SJSA1 (cell line): ENCODE measurements at places on chromosomes 13 and 19.
A peak's percentile ranks its signal among the peaks of the same experiment; 100 is the strongest.

- DNase-seq: no peak
Observed at GRCh38 chr19:27674701-27675100, 1538.2 kb downstream of the UQCRFS1 start.

DNA sequence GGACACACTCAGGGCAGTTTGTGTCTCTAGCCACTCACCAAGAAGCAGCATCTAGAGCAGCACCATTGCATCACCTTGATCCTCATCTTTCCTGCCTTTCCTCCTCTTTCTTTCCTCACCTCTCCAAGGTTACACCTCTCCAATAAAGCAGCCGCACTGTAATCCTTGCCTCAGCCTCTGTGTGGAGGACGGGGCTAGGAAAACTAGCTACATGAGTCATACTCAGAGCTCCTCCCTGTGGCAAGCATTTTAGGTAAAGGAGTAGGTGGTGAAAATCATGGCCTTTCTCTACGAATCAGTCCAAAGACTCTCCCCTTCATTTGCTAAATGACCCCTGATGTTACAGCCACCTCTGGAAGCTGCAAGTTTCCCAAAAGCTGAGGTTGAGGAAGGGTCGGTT, 108.9 kb downstream of the DNAJC15 start:
- DNase-seq: peak; percentile 8

DNA sequence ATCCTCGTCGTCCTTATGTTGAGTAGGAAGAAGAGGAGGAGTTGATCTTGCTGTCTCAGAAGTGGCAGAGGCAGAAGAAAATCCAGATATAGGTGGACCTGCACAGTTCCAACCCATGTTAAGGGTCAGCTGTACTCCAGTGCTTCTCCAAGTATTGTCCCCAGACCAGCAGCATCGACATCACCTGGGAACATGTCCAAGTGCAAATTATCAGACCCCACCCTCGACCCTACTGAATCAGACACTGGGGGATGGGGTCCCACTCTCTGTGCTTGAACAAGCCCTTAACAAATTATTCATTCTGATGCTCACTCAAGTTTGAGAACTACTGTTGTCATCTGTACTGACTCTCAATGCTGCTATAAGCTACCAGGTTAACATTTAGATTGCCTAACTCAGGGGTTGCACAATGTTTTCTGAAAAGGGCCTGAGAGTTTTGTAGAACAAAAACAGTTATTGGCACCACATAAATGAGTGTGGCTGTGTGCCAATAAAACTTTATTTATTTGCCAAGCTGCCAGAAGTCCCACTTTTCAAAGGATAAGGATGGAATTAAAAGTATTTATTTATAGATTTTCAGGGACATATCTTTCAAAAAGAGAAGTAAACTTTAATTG, 226.7 kb upstream of the IPO5 start:
- no peak for DNase-seq

GRCh38 chr13:64675255-64675892, 2554.8 kb downstream of the PCDH9 start:
- no peak for DNase-seq

DNA sequence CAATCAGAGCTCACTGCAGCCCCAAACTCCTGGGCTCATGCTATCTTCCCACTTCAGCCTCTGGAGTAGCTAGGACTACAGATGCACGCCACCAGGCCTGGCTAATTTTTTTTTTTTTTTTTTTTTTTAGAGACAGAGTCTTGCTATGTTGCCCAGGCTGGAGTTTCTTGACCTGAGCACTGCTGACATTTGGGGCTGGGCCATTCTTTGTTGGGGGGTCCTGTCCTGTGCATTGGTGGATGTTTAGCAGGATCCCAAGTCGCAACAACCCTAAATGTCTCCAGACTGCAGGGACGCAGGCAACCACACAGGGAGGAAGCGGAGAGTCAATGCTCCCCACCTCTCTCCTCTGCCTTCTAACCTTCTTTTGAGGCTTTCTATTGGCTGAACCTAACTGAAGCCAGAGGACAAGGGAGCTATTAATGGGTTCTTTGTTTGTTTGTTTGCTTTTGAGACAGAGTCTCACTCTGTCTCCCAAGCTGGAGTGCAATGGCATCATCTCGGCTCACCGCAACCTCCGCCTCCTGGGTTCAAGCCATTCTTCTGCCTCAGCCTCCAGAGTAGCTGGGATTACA, 58.3 kb upstream of the ADGRE5 start:
- DNase-seq: no peak

DNA sequence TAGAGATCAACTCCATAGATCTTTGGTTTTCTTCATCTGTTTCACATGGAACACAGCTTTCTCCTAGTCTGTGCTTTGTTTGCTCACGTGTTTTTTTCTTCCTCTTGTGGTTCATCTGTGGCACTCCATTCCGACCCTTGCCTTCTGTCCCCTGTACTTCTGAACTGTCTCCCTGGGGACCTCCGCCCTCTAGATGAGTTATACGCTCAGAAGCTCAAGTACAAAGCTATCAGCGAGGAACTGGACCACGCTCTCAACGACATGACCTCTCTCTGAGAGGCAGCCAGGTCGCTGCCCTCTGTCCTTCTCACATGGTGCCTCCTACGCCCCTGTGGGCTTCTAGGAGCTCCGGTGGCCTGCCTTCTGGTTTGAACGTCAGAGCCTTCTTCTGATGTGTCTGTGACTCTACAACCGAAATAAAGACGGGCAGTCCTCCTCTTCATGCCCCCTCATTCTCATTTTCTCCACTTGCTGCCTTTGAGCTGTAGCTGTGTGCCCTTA, 16.6 kb upstream of the RAB8A start:
- DNase-seq: no peak
